ENCODE measurements at places on chromosomes 16 and 17.

- DNase-seq: no peak
Measured at GRCh38 chr16:54072237-54072636, 214.3 kb downstream of the IRX3 start.

- no peak for DNase-seq
Measured at GRCh38 chr17:78539781-78540180, 37.4 kb downstream of the DNAH17 start.

- DNase-seq: no peak
Measured at GRCh38 chr17:49875685-49876084, 27.8 kb upstream of the TAC4 start.

DNA sequence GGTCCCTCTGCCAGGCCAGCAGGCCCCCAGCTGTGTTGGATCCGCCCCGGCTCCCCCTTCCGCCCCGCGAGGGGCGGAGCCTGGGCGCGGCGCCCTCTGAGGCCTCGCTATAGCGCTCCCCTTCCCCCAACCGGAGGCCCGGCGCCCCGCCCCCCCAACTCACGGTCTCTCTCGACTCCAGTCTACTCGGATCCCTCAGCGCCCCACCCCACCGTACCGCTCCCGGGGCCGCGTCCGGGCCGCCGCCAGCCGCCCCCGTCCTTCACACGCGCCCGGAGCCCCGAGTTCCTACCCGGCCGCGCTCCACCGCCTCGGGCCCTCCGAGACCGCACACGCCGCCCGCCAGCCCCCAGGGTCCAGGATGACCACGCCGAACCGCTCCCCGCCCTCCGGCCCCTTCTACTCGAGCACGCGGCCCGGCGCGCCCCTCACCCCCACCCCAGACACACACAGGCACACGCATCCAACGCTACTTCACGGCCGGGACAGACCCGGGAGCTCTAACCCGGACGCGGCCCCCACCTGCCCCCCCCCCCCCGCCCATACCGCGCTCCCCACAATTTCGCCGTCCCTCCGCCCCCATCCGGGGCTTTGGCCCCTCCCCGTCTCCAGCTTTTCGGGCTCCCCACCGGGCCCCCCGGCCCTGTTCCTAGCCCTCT is 1.4 kb downstream of the PHF23 start:
- peak; percentile 61 for DNase-seq

DNA sequence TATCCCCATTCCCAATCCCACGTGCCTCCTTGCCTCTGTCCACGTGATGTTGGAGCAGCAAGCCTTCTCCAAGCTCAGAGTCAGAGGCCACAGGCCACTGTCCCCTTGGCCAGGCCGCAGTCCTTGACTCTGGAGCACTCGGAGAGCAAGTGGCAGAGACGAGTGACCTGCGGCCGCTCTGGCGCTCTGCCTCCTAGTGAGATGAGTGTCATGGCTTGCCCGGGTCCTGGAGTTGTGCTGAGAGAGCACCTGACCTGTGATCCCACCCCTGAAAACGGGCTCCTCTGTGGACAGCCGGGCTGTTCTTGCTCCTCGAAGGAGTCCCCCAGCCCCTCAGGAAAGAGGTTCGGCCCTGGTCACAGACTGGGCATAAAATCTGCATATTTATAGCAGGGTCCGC is 10.0 kb upstream of the FASN start:
- no peak for DNase-seq

- no peak for DNase-seq
Measured at GRCh38 chr17:39962642-39963220, at the start of gene GSDMA. GSDMA (plus strand) TSS chr17:39963004; CDS start chr17:39965688, 2,684 bp downstream.

DNA sequence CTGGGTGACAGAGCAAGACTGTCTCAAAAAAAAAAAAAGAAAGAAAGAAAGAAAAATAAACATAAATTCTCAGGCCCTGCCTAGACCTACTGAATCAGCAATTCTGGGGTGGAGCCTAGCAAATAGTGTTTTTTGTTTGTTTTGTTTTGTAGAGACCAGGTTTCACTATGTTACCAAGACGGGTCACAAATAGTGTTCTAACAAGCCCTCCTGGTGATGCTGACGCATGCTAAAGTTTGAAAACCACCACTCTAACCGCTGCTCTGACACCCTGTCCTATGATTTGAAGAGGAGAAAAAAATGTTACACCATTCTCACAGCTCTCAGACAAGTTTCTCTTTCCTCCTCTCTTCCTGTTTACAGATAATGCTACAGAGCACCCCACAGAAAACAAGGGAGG is 1.5 kb downstream of the MRPL10 start:
- no peak for DNase-seq

DNA sequence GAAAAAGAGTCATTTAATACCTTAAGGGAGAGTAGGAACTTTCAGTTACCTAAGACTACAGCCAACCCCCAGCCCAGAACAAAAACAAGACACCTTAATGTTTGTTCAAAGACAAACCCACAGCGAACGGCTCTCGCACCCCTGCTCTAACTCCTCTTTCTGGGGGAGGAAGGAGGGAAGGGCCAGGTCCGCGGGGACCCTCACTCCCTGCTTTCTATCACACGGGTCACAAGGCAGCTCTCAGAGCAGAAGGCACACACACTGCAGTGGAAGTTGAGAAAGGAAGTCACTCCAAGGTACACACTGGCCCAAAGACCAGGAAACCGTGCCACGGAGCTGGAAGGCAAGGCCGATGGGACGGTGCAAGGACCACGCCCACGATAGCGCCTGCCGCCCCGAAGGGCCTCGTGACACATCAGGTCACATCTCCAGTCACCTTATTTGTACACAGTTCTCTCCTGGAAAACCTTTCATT is 10.0 kb downstream of the LITAFD start:
- DNase-seq: no peak

GRCh38 chr16:31476303-31477219 is 4.6 kb downstream of the TGFB1I1 start:
- no peak for DNase-seq

DNA sequence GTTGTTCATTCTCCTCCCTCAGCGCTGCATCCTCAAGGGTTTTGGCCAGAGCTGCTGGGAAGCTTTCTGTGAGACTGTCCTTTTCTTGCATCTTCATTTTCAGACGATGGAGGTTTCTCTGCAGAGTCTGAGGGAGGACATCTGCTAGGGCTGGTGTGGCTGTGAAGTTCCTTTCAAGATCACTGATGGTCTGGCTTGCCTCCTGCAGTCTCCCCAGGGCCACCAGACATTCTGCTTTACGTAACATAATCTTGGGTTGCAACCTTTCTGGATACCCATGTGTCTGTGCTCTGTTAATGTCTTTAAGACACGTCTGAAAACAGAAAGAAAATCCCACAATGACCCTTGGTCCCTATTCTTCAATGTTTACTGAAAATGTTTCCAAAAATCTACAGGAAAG is 29.0 kb downstream of the SMYD4 start:
- no peak for DNase-seq

GRCh38 chr16:56245197-56245596 is 53.9 kb downstream of the GNAO1 start:
- no peak for DNase-seq

- DNase-seq: no peak
Measured at GRCh38 chr17:57645950-57646665, 99.0 kb downstream of the CCDC182 start.
